ENCODE measurements at places on chromosomes 16 and 17.
A peak's percentile ranks its signal among the peaks of the same experiment; 100 is the strongest.

DNA sequence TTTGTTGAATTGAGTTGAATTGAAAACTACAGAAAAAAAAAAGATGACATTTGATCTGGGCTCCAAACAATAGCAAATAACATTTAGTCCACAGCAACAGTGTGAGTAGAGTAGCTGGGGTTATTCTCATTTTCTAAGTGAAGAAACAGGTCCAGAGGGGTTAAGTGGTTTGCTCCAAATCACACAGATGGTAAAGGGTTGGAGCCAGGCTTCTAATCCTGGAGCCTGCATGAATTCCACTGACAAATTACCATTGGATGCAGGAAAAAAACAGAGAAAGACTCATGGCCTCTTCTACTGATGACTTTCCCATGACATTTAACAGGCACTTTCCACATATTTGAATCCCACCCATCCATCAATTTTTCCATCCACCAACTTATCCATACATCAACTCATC is 182.4 kb downstream of the HS3ST4 start:
- DNase-seq, result no peak

- no peak for DNase-seq
These were observed 143.9 kb upstream of the SHISA6 start for GRCh38 chr17:11097121-11097520.

DNA sequence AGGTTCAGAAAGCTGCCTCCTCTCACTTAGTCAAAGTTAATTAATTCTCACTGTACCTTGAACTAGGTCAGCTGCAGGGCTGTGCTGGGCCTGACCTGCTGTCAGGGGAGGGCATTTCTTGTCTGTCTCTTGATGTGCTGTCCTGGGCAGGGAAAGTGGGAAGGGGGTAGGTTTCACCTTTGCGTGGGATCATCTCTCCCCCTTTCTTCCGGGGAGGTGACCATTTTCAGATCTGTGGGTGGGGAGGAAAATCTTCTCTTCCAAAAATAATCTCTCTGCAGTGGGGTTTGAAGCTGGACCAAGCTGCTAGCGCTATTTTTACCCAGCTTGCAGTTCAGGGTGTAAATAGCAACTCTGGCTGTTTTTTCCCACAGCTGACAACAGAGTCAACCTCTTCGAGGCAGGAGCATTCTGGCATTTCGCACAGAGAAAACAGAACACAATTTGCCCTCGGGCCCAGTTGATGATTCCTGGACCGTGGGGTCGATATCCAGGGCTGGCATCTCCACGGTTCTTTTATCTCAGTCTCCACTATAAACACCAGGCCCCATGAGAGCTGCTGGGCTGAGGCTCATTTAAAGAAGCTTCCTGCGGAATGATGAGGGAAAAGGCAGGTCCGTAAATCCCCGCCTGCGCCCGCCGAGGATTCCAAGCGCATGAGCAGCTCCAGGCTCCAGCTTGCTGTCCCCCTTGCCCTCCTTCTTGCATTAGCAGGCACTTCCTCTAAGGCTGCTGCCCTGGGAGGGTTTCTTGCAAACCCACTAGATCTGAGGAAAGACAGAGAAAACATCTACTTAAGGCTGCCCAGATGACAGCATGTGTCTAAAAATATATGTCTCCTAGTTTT is 93.9 kb downstream of the YPEL2 start:
- peak; percentile 60 for DNase-seq

DNA sequence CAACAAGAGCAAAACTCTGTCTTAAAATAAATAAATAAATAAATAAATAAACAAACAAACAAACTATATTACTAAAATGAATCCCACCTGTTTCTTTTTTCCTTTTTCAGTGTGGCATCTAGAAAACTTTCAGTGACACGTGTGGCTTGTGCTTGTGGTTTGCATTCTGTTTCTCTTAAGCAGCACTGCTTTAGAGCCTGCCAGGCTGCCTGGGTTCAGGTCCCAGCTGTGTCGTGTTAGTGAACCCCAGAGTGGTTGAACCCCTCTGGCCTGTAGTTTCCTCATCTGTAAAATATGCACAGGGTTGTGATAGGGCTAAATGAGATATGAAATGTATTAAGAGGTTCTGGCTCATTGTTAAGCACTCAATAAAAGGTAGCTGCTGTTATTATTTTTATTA is 12.1 kb upstream of the EPN3 start:
- DNase-seq, result no peak

- DNase-seq, result no peak
These were observed 1.2 kb upstream of the KRT17 start for GRCh38 chr17:41625602-41626001.

- DNase-seq, result no peak
These were observed 117.5 kb downstream of the NOG start for GRCh38 chr17:56710986-56711385.

- DNase-seq, result peak; percentile 37
These were observed 85.5 kb downstream of the GSG1L start for GRCh38 chr16:27977966-27978365.

DNA sequence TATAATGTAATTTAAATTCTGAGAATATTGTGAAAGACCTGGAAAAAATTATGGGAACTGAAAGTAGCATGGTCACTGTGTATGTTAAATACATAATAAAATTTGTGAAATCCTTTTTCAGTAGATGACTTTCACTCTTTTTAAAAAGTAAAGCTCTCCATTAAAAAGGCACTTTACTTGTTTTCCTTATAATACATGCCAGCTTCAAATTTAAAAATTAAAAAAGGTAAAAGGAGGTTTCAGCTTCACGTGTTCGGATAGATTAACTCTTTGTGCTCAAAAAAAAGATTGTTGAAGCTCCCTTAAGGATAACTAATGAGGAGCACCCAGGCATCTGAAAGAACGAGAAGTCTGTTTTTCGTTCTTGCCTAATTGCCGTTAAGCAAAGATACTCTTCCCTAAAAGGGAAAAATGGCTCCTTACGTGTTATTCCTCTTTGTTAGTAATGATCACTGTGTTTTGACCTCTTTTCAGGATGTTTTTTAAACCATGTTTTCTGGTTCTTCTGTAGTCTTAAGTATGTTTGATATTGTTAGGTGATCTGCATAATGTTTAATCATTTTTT is 87.8 kb downstream of the TUBD1 start:
- DNase-seq, result no peak

- no peak for DNase-seq
These were observed 245.2 kb upstream of the MAF start for GRCh38 chr16:79845734-79846135.

GRCh38 chr17:49707246-49707607 is 537 bp downstream of the SLC35B1 start:
- no peak for DNase-seq

- DNase-seq, result no peak
These were observed 28.4 kb upstream of the TANC2 start for GRCh38 chr17:62937606-62938005.

DNA sequence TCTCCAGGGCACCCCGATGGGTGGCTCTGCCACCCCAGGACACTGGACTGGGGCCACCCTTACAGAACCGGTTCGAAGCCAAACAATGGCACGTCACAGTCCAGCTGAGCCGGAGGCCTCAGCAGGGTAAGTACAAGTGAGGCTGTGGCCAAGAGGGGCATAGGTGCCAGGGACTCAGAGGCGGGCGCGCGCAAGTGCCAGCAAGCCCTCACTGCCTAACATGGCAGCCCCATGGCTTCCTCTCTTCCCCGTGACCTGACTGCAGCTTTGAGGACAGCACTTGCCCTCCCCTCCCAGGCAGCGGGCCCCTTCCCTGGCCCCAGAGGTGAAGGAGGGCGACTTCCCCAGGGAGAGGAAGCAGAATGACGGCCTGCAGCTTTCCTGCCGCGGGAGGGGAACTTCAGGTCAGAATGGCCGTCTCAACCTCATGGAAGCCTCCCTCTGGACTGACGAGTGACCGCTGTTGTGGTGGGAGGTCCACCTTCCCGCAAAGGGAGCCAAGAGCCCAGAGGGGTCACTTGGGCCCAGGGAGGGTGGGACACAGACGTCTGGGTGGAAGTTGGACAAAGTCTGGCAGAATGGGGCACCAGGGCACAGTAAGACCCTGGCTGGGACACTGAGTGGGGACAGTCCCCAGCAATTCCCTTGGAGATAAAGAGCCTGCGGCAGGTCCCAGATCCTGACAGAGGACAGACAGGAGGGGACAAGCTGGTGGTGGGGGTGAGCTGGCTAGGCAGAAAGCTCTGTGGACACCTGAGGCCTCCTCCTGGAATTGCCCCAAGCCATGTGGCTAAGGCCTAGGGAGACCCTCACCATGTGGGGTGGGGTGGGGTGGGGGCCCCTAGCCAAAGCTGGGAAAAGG is 52.1 kb upstream of the TOB1 start:
- no peak for DNase-seq

DNA sequence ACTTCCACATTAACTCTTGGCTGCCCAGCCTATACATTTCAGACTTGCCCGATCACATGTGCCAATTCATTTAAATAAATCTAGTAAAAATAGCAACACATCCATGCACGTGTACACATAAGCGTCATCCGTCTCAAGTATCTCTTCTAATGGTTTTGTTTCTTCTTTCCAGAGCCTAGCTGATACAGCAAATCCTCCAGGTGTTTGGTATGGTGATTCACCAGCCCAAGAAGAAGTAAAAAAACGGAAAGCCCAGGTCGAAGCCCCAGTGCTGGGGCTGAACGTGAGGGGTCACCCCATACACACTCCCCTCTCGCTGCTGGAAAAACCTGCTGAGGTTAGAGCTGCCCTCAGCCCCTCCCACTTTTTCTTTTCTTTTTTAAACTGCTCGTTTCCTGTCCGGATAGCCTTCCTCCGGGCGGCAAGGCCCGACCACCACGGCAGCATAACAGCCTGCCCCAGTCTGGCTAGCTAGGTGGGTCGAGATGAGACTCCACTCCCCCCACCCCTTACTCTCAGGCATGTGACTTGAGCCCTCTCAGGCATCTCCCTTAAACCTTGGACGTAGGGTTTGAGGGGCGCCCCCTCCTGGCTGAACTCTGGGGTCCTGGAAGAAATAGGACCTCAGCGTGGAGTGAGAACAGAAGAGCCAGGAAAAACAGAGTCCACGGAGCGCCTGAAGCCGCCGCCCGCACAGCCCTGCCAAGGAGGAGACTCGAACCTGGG is 13.9 kb upstream of the OR1F1 start:
- DNase-seq, result no peak

DNA sequence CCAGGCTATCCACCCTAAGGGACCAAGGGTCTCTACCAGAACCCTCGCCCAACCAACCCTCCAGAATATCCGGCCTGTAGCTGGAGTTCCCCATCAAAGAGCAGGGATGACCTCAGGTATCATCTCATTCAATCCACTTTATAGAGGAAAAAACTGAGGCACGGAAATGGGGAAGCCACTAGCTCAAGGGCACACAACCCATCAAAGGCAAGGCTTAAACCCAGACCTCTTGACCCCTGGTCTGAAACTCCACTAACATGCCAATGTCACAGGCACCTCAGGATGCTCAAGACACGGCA is 1.6 kb downstream of the TBC1D10B start:
- no peak for DNase-seq

DNA sequence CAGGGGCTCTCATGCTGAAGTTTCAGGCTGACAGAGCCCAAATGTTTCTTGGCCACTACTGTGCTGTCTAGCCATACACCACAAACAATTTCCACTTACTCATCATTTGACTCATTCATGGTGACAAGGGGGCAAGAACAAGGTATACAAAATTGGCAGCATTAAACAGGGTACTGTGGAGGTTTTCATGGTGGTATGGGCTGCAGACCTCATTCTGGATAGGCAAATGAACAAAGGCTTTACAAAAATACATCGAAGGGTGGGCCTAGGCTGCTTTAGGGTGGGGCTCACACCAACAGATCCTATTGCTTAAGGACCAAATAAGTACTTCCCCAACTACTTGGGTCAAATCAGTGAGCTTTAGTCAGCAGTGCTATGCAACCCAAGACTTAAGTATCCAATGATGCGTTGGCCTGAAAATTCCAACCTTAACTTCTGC is 53.0 kb downstream of the N4BP1 start:
- no peak for DNase-seq

- DNase-seq, result no peak
These were observed 51.9 kb downstream of the WWP2 start for GRCh38 chr16:69814078-69814477.

DNA sequence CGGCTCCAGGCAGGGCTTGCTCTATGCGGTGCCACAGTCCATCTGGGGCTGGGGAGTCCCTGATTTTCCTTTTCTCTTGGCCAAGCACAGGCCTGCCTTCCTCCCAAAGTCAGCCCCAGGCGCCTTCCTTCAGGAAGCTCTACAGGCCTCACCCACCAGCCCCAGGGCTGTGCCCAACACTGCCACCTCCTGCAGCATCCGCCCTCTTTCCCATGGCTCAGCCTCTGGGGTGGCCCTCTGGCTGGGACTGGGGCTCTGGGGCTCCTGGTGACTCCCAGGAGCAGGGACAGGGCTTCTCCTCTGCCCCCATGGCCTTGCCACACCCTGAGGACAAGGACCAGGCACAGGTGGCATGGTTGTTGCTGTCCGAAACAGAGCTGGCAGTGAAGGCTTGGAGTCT is 817 bp downstream of the ITGB4 start:
- no peak for DNase-seq

DNA sequence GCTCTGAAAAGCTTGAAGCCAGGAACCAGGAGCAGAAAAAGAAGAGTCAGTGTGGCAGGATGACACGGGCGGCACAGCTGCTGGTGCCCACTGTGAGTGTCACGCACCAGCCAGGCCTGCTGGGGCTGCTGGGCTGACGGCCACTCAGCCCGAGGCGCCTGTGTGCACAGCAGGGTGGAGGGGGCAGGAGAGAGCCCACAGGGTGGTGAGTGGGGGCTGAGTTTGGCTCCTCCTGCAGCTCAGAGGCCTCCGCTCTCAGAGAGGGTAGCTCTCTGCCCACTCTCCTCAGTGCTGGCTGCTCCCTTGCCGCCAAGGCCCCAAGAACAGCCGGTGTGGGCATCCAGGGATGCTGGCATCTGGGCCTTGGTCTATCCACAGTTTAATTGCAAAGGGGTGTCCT is 59.6 kb downstream of the GSG1L start:
- DNase-seq, result no peak

DNA sequence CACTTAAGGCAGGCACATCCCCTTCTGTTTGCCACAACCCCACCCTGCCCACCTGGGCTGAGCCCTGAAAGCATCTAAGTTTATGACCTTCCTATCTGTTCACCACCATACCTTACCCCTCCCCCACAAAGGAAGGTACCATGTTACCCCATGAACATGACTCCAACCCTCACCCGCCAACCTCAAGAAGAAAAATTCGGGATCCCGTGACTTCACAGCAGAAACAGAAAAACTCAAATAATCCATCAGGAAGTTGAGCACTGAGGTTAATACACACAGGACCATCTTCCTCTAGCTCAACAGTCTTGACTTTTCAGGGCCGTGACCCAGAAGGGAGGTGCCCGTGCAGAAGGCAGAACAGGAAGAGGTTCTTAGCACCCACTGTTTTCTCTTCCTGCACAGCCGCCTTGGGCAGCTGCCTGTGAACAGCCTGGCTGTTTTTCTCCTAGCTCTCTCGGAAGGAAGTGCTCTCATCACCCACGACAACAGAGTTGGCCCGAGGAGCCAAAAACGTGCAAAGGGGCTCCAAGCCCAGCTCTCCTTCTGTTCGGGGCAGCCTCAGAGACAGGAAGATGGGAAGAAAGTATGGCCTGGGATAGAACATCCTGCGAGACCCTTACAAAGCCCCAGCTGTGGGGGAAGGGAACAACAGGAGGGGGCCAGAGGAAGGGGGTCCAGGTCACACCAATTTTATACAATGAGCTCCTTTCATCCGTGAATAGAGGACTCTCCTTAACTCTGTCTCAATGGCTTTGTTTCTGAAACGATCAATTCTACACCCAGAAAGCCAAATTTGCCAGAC is 101.1 kb downstream of the XYLT1 start:
- no peak for DNase-seq

Data from hindlimb muscle (tissue), 1 donor.